Adipocyte (in vitro differentiated cells): ENCODE measurements at places on chromosomes 12 and 14.

DNA sequence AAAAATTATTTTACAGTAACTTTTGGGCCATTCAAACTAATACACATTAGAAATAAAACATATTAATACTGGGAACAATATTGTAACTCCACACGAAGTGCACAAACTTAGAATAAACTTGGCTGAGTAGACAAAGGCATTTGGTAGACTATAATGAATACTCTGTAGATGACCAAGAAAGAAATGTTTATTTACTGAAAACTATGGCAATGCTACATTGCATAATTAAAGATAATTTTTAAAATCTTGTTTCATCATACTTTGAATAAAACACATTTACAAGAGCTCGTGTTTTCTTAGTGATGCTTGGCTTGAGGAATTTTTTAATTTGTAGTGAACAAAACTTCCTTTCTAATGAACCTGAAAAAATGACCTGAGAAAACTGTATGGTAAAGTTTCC, 21.3 kb downstream of the RERG start:
- DNase-seq: no peak

GRCh38 chr12:105466901-105467598, 136.6 kb downstream of the C12orf75 start:
- DNase-seq: no peak

DNA sequence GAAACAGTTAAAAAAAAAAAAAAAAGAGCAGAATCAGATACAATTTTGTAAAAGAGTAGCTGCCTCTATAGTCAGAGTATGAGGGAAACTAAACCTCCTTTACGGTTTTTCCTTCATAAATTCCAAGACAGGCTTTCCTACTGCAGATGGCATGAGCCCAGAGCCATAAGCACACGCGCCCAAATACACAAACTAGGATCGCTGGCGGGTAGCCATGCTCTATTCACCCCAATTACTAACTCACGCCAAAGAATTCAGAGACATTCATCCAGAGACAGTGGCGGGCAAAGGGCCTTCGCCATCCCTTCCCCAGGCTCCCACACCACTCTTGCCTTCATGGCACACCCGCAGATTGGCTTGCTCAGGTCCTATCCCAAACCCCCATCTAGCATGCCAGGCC, 48.2 kb downstream of the MOK start:
- DNase-seq: no peak

DNA sequence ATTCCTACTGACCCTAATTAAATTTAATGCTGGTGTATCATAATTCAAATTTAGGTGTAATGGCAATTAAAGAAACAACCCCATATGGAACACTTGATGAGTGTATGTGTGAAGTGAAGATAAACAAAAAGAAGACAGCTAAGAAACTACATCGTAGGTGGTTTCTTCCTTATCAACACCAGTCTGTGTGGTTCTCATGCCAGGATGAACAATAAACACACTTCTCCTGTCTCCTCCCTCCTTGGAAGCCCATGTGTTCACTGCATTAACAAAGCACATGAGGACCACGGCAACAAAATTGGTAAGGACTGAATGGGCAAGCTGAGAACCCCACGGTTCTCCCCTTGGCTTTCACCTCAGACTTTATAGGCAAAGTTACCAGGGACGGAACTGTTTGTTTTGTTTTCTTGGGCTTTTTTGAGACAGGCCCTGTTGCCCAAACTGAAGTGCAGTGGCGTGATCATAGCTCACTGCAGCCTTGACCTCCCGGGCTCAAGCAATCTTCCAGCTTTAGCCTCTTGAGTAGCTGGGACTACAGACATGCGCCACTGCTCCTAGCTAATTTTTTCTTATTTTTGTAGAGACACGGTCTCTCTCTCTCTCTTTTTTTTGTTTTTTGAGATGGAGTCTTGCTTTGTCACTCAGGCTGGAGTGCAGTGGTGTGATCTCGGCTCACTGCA, 71.0 kb downstream of the TRAFD1 start:
- DNase-seq: no peak

DNA sequence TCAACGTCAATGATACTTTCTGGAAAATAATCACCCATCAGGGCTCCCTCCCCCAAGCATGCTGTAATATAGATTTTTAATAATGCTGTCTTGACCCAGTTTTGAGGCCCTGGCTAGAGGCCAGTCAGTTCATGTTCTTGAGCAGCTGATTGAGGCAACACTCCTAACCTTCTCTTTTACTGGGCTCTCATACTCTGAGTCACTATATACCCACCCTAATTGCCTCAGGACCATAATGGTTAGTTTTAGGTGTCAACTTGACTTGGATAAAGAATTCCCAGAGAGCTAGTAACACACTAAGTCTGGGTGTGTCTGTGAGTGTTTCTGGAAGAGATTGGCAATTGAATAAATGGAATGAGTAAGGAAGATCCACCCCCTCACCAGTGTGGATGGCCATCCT, 527.0 kb upstream of the ATP2B1 start:
- peak; percentile 25 for DNase-seq

DNA sequence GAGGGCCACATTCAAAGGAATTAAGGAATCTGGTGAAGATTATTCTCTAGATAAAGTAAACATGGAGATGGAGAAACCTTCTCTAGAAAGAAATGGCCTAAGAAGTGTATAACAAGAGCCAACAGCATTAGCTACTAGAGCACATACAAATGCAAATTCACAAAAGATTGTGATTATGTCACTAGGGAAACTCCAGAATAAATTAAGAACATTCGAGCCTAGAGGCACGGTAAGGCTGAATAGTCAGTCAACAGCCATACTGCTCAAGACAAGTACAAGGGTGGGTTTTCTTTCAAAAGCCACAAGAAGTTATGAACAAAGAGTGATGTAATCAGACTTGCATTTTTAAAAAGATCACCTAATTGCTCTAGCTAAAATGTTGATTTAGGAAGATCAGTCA, 25.4 kb downstream of the PPP4R3A start:
- no peak for DNase-seq

DNA sequence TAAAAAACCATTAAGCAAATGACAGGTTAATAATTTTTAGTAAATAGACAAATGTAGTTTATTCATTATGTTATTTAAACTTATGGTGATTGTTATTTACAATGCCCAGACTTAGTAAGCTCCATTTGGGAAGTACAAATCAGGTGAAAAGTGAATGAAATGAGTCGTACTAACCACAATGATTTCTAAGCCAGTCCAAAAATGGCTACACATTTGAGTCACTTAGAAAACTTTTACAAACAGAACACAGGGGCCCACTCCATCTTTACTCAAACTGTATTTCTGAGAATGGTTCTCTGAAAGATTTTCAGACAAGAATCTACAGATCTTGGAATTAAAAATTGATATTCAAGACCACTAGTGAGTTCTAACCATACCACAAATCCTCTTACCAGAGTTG, 653.3 kb upstream of the MIS18BP1 start:
- no peak for DNase-seq

GRCh38 chr12:131221957-131222328, 268.2 kb downstream of the ADGRD1 start:
- DNase-seq: no peak

GRCh38 chr12:51905471-51906429, 1.6 kb upstream of the ACVRL1 start:
- no peak for DNase-seq

DNA sequence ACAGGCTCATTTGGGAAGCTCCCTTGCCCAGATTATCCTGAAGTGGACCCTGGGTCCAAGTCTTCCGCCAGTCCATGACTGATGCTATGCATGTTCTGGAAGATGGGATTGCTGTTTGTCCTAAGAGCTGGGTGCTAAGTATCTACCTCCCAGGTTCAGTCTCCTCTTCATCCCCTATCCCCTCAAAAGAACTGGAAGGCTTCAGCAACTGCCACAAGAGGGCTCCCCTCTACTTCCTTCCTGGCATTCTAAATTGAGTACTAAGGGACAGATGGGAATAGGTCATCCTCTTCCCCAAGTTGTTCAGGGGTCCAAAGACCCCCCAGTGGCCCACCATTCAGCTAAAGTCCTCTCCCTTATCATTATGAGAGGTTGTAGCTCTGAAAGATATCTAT, 9.0 kb upstream of the FKBP11 start:
- DNase-seq: no peak

GRCh38 chr14:75283833-75284563, 5.4 kb downstream of the FOS start:
- DNase-seq: peak; percentile 62

- DNase-seq: no peak
Observed at GRCh38 chr12:94722664-94723063, 72.3 kb upstream of the TMCC3 start.

GRCh38 chr14:24102357-24103048, 8.4 kb downstream of the PCK2 start:
- DNase-seq: no peak

GRCh38 chr14:58464652-58465051, 37.1 kb downstream of the KIAA0586 start:
- DNase-seq: no peak

- no peak for DNase-seq
Observed at GRCh38 chr12:53194973-53195372, 12.1 kb downstream of the ITGB7 start.

DNA sequence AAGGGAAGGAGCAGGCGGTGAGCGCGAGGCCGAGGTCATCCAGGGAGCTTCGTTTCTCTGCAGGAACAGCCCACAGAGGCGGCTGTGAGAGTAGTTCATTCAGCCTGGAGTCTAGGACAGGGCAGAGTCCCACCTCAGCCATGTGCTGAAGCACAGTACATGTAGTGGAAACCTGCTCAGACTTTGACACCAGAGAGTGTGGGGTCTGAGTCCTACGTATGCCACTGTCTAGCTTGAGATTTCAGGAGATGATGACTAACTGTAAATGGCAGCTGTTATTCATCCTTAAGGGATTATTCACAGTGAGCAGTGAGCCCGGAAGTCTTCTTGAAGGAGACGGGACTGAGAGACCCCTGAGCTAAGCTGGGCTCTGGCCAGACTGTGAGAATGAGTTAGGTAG, 938 bp upstream of the SLC6A13 start:
- no peak for DNase-seq

DNA sequence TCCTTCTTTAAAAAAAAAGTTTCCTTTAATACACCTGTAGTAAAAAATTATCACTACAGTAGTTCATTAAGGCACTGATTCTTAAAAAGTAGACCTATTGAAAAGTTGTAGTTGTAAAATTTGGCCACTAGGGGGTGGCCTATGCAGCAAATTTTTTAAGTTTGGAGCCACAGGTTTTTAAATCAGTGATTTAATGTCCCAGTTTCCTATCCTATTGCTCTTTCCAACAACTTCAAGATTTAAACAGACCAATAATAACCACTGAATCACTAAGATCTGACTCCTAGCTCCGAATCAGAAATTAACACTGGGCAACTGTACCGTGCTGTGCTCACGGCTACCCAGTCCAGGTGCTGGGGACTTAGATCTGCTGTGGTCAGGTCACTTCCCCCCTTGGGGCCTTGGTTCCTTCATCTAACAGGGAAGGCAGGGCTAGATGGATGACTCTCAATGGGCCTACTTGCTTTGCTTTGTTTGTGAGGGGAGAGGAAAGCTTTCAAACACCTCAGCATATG, 279.3 kb downstream of the MED13L start:
- DNase-seq: peak; percentile 85

DNA sequence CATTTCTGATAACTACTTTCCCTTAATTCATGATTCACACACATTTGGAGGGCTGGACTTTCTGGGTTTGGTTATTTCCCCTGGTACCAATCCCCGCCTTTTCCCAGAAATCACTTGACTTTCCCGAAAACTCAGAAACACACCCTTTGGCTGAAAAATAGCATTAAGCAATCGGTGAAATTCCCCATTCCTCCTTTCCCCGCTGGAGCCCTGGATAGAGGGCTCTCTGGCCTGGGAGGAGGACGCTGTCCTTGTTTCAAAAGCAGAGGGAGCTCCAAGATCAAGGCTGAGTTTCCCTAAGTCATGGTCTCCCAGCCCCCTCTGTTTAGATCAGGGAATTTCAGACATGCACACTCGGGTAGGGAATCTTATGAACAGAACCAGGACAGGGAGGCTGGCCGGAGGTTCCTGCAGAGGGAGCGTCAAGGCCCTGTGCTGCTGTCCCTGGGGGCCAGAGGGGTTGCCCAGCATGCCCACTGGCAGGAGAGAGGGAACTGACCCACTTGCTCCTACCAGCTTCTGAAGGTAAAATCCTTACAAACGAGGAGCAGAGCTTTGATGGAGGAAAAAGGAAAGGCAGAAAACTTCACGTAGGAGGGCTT, at the start of gene C1S:
Gene C1S (plus strand): TSS at position 366 of the 602 bp plus-strand sequence. CDS start 1,195 bp downstream, outside the sequence.
- peak; percentile 98 for DNase-seq

DNA sequence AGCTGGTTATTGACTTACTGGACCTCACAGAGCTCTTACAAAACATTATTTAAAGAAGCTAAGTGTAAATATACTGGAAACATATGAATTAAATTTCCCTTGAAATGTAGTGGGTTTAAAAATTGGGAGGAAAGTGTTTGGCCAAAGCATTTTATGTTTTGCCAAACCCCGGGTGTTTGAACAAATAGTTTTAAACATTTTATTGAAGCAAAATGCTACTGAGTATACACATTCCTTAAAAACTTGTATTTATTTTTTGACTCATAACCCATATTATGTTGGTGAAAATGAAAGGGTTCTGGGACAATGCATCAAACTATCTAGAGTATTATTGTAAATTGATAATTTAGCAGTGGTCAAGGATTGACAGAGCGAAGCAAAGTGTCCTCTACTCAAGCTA, 1048.5 kb downstream of the SLC6A15 start:
- no peak for DNase-seq

GRCh38 chr12:27934276-27934675, 38.3 kb downstream of the PTHLH start:
- DNase-seq: no peak

- no peak for DNase-seq
Observed at GRCh38 chr12:43098071-43098470, 453.9 kb downstream of the ADAMTS20 start.

- no peak for DNase-seq
Observed at GRCh38 chr12:24423611-24424010, 474.1 kb upstream of the SOX5 start.

GRCh38 chr12:118307069-118307954, 65.4 kb downstream of the TAOK3 start:
- peak; percentile 85 for DNase-seq

DNA sequence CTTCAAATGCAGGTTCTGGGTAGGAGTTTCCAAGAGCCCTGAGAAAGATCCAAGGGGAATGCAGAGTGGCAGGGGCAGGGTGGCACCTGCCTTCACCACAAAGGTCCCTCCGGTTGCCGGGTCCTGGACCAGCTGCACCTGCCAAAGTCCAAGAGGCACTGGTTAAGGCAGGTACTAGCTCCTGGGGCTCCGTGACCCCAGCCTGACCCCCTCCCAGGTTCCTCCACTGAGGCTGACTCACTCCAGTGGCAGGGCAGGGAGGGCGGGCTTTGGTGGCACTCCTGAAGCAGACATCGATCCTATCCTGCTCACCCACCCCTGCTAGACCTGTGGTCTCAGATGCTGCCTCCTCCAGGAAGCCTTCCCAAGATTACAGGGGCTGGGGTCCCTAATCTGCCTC, 11.4 kb downstream of the RPS6KL1 start:
- no peak for DNase-seq

DNA sequence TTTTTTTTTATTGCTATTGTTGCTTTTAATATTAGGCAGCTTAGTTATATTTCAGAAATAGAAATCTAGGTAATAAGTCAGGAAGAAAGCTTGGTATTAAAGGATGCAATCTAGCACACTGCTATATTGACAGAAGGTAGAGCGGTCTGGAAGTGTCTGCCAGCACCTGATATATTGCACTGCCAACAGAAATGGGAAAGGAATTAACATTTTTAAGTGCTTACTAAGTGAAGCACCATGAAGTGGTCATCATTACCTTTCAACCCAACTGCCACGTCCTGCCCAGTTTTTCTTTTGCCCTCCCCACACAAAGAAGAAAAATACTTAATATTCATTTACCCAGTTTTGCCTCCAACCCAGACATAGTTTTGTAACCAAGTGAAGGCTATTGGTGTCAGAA, 163.5 kb downstream of the KITLG start:
- no peak for DNase-seq

- DNase-seq: peak; percentile 76
Observed at GRCh38 chr12:118061873-118062843, 1.2 kb upstream of the WSB2 start.
